ENCODE measurements at places on chromosomes 16 and 17.

- no peak for DNase-seq
Observed at GRCh38 chr16:80766798-80767197, 37.6 kb downstream of the CDYL2 start.

GRCh38 chr16:88056212-88056611, 105.0 kb downstream of the BANP start:
- DNase-seq = no peak

GRCh38 chr16:662095-662494, 5.8 kb upstream of the RHOT2 start:
- DNase-seq = no peak

DNA sequence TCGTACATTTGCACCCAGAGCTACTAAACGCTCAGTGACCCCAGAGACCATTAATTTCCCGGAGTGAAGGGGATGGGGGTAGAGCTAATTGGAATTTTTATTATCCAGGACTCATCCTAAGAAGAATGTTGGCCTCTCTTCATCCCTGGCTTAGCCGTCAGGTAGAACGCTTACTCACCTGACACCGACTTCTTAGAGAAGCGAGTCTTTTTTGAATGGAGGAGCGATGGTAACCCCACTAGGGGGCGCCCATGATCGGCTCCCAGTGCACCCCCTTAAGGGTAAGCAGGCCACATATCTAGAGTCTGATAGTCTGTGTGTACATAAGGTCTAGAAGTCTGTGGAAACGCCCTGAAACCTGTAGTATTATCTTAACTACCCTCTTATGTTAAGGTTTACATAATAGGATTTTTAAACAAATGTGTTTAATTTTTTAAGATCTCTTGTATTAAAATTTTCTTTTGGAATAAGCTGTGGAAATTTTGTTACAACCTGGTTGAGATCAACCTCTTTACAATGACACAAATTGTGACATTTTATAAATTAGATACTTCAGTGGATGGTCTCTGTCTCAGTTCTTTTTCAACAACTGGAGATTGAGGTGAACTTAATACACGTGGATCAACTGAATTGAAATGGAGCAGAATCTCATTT, 229.8 kb downstream of the CPPED1 start:
- DNase-seq = no peak

DNA sequence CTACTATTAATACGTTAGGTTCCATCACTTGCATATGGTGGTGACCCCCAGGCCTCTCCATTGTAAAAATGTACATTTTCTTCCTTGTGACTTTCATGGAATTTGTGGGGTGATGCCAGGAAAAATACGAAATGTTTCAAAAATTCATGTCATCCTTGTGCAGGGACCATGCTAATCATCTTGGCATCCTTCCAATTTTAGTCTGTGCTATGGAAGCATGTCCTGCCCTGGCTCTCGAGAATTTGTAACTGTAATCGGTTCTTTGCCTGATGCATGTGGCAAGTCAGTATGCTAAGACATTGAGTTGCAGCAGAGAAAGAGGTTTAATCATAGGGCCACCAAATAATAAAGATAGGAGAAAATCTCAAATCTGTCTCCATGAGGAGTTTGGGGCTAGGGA, 14.3 kb upstream of the GINS3 start:
- no peak for DNase-seq

DNA sequence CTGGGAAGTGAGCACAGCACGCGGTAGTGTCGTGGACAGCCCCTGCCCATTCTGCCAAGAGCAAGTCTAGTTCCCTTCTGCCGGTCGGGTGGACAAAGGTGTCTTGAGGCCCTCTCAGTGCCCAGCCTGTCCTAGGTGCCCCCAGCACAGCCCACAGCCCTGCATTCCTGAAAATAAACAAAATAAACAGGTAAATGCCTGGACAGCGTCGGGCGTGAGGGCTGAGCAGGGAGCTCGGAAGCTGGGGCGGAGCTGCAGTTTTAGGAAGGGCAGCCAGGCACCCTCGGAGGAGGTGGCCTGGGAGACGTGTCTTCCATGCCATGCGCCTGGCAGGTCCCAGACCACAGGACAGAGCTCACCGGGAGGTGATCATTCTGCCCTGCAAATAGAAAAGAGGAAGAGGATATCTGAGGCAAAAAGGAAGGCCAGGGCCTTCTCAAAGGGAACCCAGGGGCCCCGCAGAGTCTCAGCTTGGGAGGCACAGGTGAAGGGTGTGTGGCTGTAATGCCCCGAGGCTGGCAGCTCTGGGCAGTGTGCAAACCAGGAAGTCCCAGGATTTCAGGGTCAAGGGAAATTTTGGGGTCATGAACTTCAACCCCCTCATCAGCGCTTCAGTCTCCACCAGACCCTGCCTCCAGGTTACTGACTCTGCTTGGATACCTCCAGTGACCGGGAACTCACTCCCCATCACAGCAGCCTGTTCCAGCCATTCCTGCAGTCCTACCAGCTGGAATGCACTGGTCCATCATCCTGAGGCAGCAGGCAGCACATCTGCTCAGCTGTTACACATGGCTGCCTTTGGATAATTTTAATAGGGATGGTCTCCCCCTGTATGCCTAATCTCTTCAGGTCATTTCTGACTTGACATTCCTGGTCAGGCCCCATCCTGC, 1.7 kb downstream of the ZNF469 start:
- no peak for DNase-seq

GRCh38 chr17:72409405-72410002, 288.7 kb downstream of the SOX9 start:
- DNase-seq = no peak

DNA sequence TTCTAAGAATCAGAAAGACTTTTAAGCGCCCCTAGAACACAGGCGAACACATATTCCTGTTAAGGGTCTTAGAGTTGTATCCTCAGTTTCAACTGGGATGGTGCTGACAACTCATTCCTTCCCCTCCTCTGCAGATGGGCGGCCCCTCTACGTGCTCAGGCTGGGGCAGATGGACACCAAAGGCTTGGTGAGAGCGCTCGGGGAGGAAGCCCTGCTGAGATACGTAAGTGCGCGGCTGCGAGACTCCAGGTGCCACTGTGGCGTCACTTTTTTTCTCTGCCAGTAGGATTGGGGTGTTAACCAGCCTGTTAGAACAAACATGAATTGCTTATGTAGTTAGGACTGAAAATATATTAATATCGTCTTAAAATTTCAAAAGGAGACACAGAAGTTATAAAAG, 62.7 kb downstream of the SEC14L1 start:
- DNase-seq = no peak

All from occipital lobe (tissue), 3 donors.